Mesenteric fat pad (tissue), 1 donor: ENCODE measurements at places on chromosomes 12 and 14. TPM values are rescaled to one million over a fixed set of nuclear protein-coding genes. Genes with fewer than 3 reads are reported as not detected.

- no peak for DNase-seq
Measured at GRCh38 chr12:28770322-28770721, 378.8 kb upstream of the FAR2 start.

DNA sequence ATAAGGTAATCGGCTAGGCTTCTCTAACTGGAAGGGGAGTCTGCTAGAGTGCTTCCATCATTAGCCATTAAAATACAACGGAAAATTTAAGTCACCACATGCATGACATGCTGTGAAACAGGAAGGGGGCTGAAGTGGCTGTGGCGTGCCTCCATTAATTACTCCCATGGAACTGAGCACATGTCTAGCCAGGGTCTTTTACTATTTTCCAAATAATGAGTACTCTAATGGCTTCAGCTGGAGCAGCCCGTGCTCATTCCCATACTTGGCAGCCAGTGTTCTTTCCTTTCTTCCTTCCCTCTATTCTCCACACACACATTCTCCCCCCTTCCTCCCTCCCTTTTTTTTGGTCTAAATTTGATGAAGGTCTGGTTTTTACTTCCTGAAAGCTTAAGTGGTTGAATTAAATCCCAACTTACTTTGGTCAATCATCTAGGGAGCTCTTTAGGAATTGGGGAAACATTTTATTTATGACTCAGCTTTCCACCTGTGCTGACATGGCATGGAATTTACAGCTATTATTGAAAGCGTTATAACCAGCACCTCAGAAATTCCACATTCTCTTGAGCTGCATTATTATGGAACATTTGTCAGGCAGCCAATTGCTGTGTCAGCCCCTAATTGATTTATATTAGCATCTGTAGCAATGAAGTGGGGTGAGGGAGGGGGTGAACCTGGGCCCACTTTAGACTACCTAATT lies 72.3 kb downstream of the LRIG3 start:
- no peak for DNase-seq

- no peak for DNase-seq
Measured at GRCh38 chr14:34355584-34356263, 106.3 kb downstream of the SPTSSA start.

GRCh38 chr12:56716933-56717880 lies 7.9 kb downstream of the NACA start:
- peak; percentile 69 for DNase-seq

DNA sequence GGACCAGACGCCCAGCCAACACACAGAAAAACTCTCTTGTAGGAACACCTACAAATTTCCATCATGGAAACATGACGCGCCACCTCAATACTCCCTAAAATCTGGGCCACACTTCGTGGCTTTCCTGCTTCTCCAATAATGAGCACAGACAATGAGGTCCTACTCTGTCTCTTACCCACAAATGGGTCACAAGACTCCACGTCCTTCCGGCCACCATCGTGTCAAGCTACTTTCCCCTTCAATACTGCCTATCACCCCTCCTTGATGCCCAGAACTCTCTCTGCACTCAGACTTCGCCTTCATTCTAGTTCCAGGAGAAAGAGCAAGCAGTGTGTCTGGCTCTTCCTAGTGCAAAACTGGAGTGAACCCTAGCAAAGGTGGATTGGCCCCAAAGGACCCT lies 28.1 kb downstream of the SBNO1 start:
- DNase-seq, result peak; percentile 26

DNA sequence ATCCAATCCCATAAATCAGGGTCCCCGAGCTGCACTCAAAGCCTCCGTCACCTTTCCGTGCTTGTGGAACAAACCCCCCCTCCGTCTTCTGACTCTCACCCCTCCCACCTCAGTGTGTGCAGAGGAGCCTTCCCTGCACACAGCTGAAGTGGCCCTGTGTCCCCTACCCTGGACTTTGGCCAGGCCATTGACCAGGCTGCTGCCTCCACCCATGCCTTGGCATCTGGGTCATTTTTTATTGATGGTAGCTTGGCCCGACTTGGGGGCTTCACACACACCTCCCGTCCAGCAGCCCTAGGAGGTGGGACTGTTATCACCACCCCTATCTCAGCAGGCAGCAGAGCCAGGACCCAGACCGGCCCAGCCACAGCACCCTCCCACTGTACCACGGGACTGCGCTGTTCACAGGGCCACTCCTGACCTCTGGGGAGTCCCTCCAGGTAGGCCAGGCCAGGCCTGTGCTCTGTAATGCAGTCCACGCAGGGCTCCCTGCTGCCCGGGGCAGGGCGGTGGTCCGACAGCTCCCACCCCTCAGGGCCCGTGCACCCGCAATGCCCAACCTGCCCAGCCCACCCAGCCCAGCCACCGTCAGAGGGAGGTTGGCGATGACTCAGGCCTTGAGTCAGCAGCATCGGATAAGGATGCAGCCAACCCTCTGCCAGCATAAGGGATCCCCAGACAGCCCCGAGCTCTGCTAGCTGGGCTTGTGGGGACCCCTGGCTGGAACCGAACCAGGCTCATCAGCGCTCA lies 9.2 kb upstream of the INF2 start:
- DNase-seq, result no peak

DNA sequence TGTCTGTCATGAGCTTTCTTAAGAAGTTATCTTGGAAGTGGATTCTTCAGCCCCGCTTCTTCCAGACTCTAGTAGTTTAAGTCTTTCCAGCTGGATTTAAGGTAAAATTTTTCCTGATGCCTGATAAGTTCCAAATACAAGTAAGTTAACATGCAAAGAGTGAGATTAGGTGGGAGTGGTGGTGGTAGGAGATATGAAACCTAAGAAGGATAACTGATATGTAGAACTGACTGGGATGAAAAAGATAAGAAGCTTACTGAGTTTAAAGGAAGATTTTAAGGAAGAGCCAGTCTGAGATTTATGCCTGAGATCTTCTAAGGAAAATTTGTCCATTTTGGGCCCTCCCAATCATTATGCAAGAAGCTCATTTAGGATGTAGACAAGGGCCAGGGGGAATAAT lies 250.9 kb upstream of the SYT10 start:
- DNase-seq, result no peak

DNA sequence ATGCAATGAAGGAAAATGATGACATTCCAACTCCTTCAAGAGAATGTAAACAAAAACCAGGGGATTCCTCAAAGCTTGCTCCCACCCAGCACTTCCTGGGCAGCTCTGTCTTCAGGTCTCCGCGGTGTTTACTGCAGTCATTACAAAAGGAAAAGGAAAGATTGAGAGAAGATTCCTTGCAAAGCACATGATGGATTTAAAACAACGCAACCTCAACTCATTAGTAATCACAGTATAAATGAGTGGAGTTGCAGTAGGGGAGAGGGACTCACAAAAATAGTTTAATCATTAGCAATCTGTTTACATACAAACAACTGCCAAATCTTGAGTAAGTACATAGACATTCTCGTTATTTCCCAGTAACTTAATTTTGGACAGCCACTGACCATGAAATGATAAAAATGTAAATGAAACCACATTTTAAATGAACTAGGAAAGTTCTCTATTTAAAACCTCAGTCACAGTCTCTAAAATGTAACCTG lies 49.7 kb upstream of the OVCH1 start:
- no peak for DNase-seq

- no peak for DNase-seq
Measured at GRCh38 chr12:53860426-53861345, 77.9 kb upstream of the HOXC13 start.

- no peak for DNase-seq
Measured at GRCh38 chr12:89762498-89763170, 54.0 kb upstream of the ATP2B1 start.

- no peak for DNase-seq
Measured at GRCh38 chr12:65952737-65953209, 128.5 kb downstream of the HMGA2 start.

- DNase-seq, result no peak
Measured at GRCh38 chr12:131827961-131828534, at the start of gene MMP17. MMP17 (plus strand) TSS chr12:131828393; CDS start chr12:131828495, 102 bp downstream.

DNA sequence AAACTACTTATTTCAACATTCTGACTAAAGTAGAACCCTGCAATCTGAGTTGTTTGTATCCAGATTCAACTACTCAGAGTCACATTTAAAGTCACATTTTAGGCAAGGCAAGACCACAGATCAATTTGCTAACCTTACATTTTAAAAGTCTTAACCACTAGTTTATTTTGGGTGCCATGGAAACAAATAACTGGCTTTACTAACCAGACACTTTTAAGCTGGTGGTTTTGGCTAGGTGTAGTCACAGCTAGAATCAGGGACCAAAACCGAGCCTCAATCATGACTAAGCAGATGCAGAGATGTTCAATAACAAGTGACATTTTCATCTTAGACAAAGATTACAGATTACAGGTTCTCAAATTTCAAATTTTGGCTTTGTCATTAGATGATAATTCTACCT lies 115.3 kb downstream of the PDE6H start:
- DNase-seq, result no peak

DNA sequence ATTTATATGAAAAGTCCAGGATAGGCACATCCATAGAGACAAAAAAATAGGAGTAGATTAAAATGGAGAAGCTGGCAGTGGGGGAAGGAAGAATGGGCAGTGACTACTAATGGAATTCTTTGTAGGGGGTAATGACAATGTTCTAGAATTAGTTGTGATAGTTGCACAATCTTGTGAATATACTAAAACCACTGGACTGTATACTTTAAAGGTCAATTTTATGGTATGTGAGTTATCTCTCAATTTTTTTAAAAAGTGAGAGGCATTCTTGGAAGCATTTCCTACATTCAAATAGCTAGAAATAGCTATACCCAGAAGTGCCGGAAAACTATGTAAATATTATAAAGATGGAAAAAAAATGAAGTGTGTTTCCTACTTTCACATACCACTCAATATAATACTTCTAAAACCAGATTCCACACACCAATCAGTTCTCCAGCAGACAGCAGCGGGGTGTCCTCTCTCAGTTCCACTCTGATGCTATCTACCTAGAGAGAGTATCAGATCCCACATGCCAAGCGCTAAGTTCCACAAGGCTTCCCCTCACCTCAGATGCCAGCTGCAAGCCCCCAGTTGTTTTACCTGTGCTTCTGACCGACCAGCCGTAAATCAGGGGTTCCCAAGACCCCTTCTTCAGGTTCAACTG lies 41.7 kb upstream of the NID2 start:
- DNase-seq, result no peak

GRCh38 chr12:8661016-8661415 lies 1.6 kb downstream of the MFAP5 start:
- DNase-seq, result no peak

- no peak for DNase-seq
Measured at GRCh38 chr12:45326358-45326975, 110.6 kb downstream of the ANO6 start.

GRCh38 chr14:49114161-49114893 lies 471.9 kb downstream of the RPS29 start:
- no peak for DNase-seq

DNA sequence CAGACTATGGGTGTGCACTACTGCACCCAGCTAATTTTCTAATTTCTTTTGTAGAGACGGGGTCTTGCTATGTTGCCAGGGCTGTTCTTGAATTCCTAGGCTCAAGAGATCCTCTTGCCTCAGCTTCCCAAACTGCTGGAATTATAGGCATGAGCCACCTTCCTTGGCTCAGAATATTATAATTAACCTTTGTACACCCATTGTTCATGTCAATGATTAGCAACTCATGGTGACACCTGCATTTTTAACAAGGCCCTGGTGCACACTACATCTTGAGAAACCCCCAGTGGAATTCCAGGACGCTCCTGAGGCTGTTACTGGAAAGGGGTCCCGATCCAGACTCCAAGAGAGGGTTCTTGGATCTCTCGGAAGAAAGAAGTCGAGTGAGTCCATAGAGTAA lies 28.3 kb upstream of the CCDC63 start:
- no peak for DNase-seq

DNA sequence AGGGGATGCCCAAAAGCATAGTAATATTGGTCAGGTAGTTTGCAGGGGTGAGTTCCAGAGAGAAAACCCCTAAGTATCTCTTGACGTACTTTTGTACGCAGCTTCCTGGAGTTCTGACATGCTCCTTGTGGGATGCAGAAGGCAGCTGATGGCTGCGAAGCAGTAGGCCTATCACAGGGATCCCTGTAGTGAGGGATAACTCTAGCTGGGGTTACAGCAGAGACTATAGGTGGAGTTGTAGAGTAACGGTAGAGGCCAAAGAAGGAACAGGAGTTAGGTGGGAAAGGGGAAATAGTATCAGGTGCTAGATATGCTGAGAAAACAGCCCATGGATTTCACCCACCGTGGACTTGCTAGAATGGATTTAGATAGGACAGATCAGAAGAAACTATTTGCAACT lies 37.3 kb downstream of the MGST1 start:
- no peak for DNase-seq

GRCh38 chr14:89621791-89622638 lies 205.0 kb upstream of the FOXN3 start:
- DNase-seq, result no peak

GRCh38 chr12:109182041-109182839 lies 65.9 kb downstream of the ACACB start:
- DNase-seq, result no peak

KRT85 gene
- not detected for total RNA-seq

TCL1B gene
- total RNA-seq, result not detected

RAD52 gene
- 6.9 TPM for total RNA-seq

HOXC9 gene
- 0.42 TPM for total RNA-seq

KSR2 gene
- not detected for total RNA-seq

APOF gene
- not detected for total RNA-seq

C14orf132 gene
- 2.7 TPM for total RNA-seq

GDF11 gene
- 5.8 TPM for total RNA-seq

LPAR5 gene
- 2.5 TPM for total RNA-seq

GPR68 gene
- total RNA-seq, result 0.67 TPM
